Naive thymus-derived CD8-positive, alpha-beta T cell (primary cell): ENCODE measurements at places on chromosomes 6 and 20.

DNA sequence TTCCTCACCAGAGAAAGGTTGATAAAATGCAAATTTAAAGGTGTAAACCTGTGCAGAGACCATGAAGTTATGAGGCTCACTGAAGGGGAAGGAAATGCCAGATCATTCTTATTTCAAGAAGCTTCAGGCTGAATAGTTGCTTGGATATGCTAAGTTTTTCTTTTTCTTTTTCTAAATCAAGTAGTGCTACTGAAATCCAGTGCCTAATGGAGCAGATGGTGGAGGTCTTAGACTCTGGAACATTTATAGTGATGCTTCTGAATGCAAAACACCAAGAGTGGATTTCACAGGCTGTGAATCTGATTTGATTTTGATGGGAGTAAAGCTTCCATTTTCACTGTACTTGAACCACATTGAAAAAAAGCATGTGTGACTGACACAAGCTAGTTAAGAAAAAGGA is 151.2 kb upstream of the BEND3 start:
- DNase-seq, result no peak

GRCh38 chr6:37680668-37681067 is 17.0 kb downstream of the MDGA1 start:
- DNase-seq, result no peak

GRCh38 chr6:130326496-130326895 is 39.3 kb upstream of the TMEM200A start:
- no peak for DNase-seq

DNA sequence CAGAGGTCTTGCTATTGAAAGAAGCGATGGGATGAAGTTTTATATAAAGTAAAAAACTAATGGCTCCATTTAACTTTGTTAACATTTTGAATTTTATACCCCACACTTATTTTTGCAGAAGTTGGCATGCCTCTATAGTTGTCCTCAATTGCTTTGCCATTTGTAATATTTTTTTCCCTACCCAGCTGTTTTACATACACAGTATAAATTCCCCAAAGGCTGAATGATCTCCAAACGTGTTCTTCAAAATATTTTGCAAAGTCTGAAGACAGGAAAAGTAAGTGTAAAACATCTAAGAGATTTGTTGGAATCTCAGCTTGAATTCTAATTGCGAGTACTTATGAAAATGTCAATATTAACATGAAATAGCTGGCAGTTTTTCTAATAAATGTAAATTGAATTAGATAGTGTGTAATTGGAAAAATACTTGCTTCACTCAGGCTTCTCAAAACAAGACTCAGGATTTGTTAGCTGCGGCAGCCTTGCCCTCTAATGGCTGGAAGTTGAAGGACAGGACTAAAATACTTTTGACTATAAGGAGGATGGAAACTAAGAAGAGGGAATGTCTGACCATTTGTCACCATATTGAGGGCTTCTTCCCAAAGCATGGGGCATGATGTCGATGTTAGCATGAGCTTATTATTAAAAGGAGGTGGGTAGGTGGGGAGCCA is 226.8 kb downstream of the UST start:
- no peak for DNase-seq

GRCh38 chr20:31604567-31605030 is 490 bp upstream of the ID1 start:
- DNase-seq, result no peak

- DNase-seq, result no peak
Measured at GRCh38 chr6:158708239-158708638, 58.4 kb downstream of the SYTL3 start.

DNA sequence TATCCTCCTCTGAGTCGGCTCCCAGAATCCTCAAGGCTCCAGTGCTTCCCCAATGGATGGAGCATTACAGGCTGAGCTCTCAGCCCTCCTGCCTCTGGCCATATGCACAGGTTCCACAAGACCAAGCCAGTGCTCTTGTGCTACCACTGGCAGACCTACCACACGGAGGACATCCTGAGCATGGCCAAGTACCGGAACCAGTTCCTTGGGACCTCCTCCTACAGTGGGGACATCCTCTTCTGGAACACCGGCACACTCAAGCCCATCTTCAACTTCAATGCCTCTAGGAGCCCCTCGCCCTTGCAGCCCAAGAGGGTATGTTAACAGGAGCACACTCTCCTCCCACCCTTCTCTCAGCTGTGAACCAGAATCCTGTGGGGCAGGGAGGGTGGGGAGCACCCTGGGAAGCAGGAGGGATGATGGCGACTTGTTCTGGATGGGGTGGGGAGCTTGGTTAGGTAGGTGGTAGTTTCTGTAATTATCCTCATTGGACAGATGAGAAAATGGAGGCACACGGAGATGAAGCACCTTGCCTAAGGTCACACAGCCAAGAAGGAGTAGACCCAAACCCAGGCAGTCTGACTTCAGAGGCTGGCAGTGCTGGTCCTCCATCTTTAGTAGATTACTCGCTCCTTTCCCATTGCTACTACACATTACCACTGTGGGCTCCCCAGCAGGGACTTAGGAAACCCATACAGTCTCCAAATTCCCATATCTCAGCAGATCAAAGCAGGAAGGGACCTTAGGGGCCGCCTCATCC is 58.6 kb downstream of the EFCAB8 start:
- DNase-seq, result no peak

GRCh38 chr20:17109307-17109706 is 117.5 kb upstream of the PCSK2 start:
- no peak for DNase-seq

DNA sequence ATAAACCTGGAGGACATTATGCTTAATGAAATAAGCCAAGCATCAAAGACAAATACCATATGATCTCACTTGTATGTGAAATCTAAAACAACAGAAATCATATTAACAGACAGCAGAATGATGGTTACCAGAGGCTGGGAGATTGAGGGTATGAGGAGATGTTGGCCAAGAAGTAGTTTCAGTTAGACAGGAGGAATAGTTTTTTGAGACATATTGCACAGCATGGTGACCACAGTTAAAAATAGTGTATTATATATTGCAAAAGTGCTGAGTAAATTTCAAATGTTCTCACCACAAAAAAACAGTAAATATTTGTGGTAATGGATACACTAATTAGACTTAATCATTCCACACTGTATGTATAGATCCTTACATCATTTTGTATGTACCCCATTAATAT is 1.8 kb downstream of the GABRR1 start:
- no peak for DNase-seq

- DNase-seq, result no peak
Measured at GRCh38 chr6:69542494-69542893, 254.3 kb downstream of the LMBRD1 start.

GRCh38 chr6:11222385-11223277 is 9.8 kb downstream of the NEDD9 start:
- DNase-seq, result no peak

DNA sequence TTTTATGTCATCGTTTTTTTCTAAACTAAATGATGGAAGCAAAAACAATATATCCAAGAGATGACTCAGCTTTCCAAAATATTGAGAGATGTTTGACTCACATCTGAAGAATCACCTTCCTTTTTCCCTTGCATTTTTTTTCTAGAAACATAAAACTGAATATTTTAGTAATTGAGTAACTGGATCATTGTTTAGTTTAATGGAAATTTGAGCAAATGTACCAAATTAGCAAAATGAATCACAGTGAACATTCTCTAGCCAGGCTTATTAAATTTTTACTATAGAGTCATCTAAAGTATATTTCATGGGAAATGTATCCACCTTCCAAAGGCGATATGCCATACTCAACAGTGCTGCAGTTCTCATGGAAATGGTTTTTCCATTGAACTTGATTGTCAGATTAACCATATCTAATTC is 145.5 kb downstream of the TENT5A start:
- no peak for DNase-seq

- DNase-seq, result peak; percentile 5
Measured at GRCh38 chr20:54078296-54078984, 8.0 kb upstream of the BCAS1 start.

DNA sequence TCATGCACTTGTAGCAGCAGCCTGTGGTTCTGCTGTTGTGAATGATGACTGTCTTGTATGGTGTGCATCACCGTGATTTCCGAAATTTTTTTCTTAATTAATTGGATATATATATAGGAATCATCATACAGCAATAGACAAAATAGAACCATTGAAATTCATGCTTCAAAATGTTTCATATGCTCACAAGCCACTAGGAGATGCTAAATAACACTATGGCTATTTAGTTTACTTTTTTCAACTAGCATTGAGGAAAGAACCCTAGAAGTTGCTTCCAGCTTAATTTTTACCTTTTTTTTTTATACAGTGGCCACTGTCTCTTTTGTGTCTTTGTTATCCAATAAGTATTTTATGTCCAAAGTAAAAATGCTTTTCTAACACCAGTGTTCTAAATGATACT is 485.4 kb downstream of the CDKAL1 start:
- no peak for DNase-seq

DNA sequence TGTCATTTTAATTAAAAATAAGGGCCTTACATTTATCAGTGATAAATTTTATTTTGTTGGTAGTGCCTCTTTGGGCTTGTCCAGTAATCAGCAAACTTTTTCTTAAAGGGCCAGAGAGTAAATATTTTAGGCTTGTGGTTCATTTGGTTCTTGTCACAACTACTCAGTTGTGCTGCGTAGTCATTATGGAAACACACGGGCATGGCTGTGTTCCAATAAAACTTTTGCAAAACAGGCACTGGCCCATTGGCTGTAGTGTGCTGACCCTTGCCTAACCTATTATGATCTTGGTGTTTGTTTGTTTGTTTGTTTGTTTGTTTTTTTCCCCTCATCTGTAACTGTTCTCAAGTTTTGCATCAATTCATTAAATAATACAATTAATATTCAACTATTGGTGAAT is 19.4 kb downstream of the TBPL1 start:
- no peak for DNase-seq

GRCh38 chr6:140069576-140069975 is 695.1 kb upstream of the CITED2 start:
- no peak for DNase-seq

DNA sequence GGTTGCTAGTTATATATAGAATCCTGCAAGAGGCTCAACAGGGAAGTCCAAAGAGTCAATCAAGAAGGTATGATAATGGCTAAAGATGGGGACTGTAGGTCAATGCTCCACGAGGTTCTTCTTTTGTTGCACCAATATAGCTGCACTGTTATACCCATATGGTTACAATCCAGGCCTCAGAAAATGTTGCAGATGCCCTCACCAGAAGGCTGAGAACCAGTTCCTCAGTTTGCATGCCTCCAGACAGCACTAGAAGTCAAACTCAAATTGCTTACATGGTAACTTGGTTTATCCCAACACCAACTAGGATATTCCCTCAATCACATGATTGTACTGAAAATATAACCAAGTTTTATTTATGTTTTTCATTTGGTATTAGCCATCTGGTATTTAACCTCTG is 12.1 kb downstream of the EEF1A1 start:
- no peak for DNase-seq

- DNase-seq, result no peak
Measured at GRCh38 chr20:21796059-21796458, 90.6 kb downstream of the PAX1 start.

DNA sequence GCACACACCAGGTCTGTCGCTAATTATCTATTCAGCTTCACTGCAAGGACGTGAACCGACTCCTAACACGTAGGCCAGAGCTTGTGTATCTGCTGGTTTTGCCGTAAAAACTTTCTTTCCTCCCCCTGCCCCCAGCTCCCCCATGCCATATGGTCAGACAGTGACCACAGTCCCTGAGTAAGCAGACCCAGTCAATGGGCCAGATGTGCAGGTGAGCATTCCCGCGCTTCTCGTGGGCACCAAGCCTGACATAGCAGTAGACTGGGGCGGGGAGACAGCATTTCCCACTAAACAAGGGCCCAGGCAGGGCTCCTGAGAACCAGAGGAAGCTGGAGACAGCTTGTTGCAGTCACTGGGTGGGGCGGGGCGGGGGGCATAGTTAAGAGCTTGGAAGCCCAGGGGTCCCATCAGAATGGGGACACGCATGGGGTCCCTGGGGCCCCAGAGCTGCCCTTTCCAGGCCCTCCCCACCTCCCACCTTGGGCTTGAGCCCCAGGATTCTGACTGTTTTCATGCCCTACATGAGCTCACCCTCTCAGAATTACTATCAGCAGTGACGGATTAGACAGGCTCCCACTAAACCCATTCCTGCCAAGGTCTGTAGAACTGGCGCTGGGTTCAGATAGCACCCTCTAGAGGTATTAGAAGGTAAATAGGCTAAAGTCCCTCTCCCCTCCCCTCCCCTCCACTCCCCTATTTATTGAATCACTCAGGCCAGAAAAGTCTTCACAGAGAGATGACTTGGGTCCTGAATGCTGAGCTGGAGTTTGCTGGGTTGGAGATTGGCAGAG is 51.8 kb downstream of the CDH26 start:
- no peak for DNase-seq

- DNase-seq, result no peak
Measured at GRCh38 chr6:114514170-114514569, 171.3 kb upstream of the HS3ST5 start.

DNA sequence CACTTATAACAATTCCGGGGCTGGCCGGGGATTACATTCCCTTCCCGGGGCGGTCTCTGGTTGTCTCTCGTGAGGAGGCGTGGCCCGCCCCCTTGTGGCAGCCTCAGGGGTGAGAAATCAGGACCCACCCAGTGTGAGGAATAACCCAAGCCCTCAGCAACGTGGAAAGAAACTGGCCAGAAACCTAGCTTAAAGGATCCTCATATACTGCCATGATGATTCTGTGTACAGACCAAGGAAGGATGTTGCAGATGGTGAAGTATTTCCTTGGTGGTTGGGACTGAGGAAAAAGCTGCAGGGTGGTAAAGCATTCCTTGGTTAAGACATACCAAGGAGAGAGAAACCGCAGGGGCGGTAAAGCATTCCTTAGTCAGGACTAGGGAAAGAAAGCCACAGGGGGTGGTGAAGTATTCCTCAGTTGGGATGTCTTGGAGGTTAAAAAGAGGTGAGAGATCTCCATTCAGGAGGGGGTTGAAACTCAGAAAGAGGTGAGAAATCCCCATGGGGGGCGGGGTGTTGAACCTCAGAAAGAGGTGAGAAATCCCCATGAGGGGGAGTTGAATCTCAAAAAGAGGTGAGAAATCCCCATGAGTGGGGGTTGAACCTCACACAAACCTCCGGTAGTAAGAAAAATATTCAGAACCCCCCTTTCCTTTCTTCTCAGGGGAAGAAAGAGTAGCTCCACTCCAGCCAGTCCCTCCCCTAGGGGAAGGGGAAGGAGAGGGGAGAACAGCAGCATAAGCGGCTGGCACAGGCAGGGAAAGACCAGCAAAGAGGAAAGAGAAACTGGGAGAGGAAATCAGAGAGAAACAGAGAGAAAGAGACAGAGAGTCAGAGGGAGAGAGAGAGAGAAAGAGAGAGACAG is 238.1 kb downstream of the RNGTT start:
- no peak for DNase-seq

DNA sequence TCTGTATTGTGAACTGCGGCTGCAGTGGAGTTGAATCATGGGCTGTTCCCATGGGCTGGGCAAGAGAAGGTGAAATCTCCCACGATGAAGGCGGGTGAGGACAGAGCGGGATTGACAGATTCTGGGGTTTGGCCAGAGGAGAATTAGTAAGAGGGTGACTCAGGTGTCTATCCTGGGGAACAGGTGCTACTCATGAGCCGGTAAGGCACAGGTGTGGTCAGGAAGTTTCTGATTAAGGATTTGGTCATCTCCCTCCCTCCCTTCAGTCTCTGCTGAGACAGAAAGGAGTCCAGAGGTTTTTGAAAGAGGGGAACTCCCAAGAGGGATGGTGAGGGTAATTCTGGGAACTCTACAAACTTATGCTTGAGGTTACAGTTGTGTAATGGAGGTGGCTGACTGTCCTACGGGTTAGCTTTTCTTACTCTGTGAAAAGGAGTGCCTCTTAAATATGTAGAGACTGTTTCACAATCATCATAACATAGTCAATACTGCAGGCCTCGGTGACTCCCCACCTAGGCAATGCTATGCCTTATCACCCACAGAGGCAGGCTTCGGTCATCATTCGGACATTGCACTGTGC is 31.5 kb downstream of the SERPINB1 start:
- no peak for DNase-seq
